ENCODE measurements at places on chromosomes 16 and 17. TPM values are rescaled to one million over a fixed set of nuclear protein-coding genes. Genes with fewer than 3 reads are reported as not detected.
A peak's percentile ranks its signal among the peaks of the same experiment; 100 is the strongest.

GRCh38 chr16:85209526-85210121 is 97.4 kb upstream of the CIBAR2 start:
- no peak for DNase-seq

Gene ABCA3
- polyA plus RNA-seq: 5.4 TPM

Gene CLDN9
- 2.0 TPM for polyA plus RNA-seq

- no peak for DNase-seq
These were observed 9.5 kb upstream of the ITGA2B start for GRCh38 chr17:44398692-44399691.

GRCh38 chr16:59566446-59566845 is 832.3 kb upstream of the GOT2 start:
- DNase-seq: no peak

Gene P3H4
- polyA plus RNA-seq: 49.4 TPM

DNA sequence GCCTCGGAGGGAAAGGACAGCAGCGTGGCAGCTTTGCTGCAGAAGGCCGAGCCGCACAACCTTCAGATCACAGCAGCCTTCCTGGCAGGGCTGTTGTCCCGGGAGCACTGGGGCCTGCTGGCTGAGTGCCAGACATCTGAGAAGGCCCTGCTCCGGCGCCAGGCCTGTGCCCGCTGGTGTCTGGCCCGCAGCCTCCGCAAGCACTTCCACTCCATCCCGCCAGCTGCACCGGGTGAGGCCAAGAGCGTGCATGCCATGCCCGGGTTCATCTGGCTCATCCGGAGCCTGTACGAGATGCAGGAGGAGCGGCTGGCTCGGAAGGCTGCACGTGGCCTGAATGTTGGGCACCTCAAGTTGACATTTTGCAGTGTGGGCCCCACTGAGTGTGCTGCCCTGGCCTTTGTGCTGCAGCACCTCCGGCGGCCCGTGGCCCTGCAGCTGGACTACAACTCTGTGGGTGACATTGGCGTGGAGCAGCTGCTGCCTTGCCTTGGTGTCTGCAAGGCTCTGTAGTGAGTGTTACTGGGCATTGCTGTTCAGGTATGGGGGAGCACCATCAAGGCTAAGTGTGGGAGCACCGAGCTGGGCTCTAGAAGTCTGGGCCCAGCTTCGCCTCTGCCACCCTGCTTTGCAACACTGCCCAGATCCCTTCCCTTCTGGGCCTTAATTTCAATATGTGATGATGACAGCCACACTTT is 18.6 kb downstream of the NOD2 start:
- no peak for DNase-seq

- DNase-seq: no peak
These were observed 76.9 kb upstream of the PSMD7 start for GRCh38 chr16:74219706-74220105.

- DNase-seq: no peak
These were observed 1.0 kb downstream of the TSPOAP1 start for GRCh38 chr17:58327363-58328194.

- DNase-seq: no peak
These were observed 8.0 kb downstream of the SYNGR3 start for GRCh38 chr16:1997494-1998359.

GRCh38 chr16:88662222-88662842 is 559 bp downstream of the MVD start:
- no peak for DNase-seq

Gene GDPD1
- polyA plus RNA-seq: 5.5 TPM

- no peak for DNase-seq
These were observed 49.8 kb downstream of the CREBBP start for GRCh38 chr16:3830625-3831254.

DNA sequence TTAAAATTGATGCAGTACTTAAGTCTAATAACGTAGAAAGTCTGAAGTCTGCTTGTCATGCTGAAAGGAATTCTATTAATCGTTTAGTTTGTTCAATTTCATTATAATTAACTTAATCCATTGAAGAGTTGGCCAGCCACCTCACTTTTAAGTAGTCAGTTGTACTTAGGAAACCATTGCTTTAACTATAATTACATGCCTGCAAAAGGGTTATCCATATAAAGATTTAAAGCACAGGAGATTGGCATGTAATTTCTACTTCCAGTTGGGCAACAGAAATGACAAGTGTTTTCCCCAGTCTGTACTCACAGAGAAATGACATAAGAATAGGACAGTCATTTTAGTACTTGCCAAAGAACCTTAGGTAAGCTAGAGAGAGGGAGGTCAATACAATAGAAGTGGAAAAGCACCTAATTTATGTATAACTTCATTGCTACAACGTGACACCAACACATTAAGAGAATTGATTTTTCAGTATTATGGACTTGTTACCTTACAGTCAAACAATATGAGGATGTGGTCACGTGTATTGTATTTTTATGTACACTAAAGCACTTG is 3.7 kb upstream of the USP32 start:
- no peak for DNase-seq

DNA sequence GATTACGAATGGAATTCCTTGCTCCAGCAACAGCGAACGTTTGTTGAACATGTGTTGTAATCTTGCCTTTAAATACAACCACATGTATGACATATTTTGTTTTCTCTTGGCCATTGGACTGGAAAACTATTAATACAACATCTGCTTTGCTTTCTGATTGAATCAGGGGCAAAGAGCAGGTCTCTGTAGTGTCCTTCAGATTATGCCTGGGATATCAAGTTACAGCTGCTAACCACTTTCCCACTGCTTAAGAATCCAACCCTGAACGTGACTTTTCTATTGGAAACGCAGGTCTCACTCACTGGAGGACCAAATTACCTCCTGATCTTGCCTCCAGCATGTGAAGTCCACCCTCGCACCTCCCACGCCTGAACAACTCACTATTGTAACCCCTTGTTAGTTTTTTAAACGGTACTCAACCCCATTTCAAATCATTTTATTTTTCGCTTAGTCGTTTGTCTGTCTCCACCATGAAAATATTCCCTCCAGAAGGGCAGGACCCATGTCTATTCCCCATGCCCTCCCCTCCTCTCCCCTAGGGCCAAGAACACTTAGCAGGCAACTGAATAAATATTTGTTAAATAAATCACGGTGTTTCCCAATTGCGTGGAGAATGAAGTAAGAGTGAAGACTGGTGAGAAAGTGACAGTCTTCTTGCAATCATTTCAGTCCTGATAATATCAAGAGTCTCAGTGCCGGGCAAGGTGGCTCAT is 57.4 kb upstream of the MRTFB start:
- DNase-seq: peak; percentile 72

Gene GSPT1
- polyA plus RNA-seq: 104 TPM

DNA sequence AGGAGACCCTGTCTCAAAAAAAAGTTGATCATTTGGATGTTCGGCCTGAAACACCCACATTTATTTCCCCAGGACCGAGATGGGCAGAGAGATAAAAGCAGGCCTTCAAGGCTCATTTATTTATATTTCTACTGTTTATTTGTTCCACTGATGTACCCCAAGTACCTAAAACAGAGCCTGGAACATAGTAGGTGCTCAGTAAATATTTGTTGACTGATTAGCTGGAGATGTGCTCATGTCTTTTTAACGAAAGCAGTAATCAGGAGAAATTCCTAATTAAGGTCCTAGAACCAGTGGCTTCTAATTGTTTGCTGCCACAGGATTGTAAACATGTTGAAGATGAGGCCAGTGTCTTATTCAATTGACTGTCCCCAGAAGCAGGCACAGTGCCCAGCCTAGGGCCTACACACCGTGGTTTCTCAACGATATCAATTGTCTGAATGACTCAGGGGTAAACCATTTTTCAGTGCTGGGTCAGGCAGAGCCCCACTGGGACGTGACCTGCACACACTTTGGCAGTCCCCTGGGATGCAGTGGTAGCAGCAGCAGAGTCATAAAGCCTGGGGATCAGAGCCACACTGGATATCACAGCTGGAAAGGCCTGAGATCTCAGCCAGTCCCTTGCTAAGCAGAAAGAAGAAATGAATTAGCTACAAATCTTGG is 34.8 kb downstream of the SOST start:
- no peak for DNase-seq

Gene ACSM2A
- polyA plus RNA-seq: 68.7 TPM

GRCh38 chr17:27690882-27691281 is 59.9 kb downstream of the LGALS9 start:
- DNase-seq: no peak

DNA sequence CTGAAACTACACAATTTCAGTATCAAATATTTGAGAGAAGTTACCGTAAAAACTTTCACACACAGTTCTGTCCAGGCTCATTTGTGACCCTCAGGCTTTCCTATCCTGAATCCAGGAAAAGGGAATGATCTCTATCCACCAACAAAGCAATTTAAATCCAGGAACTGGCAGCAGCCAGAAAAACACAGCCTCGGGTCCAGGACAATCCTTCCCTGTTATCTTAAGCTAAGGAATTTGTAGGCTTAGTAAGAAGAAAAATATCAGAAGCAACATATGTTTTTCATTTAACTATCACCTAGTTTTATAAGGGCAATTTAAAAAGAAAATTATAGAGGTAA is 47.1 kb downstream of the TEX2 start:
- no peak for DNase-seq

Gene SETD1A
- 15.4 TPM for polyA plus RNA-seq

DNA sequence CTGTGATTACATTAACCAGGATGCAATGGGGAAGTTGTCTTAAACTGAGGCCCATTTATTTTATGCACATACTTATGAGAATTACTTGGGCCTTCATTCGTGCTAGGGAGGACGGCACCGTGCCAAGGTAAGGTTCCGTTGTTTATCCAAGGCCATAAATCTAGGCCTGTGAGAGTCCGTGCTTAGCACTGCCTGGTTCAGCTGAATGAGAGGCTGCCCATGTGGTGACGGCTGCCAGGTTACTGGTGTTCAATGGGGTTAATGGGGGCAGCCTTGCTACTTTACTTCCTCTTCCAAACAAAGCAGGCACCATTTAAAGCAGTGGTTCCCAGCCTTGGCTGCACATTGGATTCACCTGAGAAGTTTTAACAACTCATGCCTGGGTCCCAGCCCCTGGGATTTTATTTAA is 135.1 kb upstream of the NOL11 start:
- DNase-seq: peak; percentile 53

DNA sequence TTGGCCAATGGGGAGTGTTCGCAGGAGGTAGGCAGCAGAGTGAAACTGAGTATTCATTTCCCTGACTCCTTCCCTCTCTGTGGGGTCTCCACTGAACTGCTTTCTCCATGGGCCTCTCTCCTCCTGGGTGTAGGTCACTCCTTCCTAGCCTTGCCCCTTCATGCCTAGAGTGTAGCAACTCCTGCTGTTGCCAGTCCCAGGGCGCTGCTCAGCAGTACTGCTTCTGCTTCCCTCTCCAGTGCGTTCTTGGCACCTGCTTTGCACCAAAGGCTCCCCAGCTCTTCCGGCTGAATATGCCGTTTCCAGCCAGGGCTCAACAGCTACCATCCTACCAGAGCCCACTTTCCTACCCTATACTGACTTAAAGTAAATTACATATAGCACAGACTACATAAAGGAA is 92.2 kb downstream of the MAF start:
- no peak for DNase-seq

GRCh38 chr16:78065319-78065718 is 34.1 kb upstream of the WWOX start:
- DNase-seq: no peak

Gene CDRT15
- polyA plus RNA-seq: 0.68 TPM

GRCh38 chr16:79644971-79645667 is 44.6 kb upstream of the MAF start:
- DNase-seq: no peak

- DNase-seq: no peak
These were observed 3.8 kb upstream of the EXOSC6 start for GRCh38 chr16:70255574-70255973.

DNA sequence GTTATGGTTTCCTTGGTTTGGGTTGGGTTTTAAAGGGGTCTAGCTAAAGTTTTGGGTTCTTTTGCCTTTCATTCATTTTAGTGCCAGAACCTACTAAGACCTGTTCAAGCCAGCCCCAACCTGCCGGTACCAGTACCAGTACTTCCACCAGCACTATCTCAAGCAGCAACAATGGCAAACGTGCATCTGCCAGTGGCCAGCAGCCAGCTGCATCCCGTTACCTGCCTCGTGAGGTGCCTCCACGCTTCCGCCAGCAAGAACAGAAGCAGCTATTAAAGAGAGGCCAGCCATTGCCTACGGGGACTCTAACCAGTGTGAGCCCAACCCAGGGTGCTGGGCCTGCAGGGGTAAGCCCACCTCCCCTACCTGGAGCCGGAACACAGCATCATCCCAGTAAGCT is 72.9 kb downstream of the TNRC6C start:
- DNase-seq: no peak

Gene GRAPL
- polyA plus RNA-seq: 3.3 TPM

DNA sequence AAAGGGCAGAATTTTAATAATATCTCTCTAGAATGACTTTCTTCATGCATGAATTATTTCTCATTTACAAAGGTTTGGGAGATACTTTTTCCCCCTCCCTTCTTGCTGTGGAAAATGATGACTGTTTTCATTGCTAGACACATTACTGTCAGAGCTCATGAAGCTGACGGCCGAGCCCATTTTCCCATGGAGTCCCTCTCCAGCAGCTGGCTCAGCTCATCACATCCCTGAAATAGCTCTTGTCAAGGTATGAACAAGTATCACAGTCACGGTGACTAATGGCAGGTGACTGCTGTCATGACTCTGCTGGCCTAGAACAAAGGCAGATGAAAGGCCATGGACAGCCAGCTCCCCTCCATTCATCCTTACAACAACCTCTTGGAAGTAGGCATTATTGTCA is 208.1 kb downstream of the ABCC12 start:
- DNase-seq: no peak

GRCh38 chr17:77742579-77742978 is 215.9 kb upstream of the TNRC6C start:
- no peak for DNase-seq

GRCh38 chr17:34683390-34683789 is 104.0 kb downstream of the TMEM132E start:
- DNase-seq: no peak

- DNase-seq: no peak
These were observed 11.7 kb downstream of the SLC7A6OS start for GRCh38 chr16:68298907-68299561.

GRCh38 chr16:57016831-57017230 is 27.5 kb downstream of the NLRC5 start:
- DNase-seq: no peak

DNA sequence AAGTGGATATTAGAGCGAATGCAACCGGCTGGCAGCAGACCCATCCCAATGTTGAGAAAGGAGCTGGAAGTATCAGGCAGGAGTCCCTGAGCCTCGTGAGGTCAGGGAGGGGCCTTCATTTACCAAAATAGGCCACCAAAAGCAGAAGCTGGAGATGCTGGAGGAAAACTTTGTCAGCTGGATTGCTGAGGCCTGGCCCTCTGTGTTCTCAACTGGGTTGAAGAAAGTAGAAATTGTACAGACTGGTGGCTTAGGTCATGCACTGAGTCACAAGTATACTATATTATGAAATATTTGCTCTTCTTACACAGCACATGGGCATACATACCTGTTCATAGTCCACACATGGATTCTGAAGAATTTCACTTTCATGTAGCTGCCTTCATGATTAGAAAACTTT is 23.2 kb upstream of the TEKT3 start:
- no peak for DNase-seq

DNA sequence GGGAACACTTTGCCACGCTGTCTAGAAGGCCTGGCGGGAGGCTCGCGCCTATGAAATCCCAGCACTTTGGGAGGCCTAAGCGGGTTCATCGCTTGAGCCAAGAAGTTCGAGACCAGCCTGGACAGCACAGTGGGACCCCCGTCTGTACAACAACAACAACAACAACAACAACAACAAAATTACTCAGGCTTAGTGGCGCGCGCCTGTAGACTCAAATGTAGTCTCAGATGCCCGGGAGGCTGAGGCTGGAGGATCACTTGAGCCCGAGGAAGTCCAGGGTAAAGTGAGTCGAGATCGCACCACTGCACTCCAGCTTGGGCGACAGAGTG is 297 bp upstream of the SLFN13 start:
- DNase-seq: no peak

Measured in left renal pelvis (tissue), 4 donors.